MM.1S (cell line): ENCODE measurements at places on chromosomes 6 and 20.
A peak's percentile ranks its signal among the peaks of the same experiment; 100 is the strongest.

DNA sequence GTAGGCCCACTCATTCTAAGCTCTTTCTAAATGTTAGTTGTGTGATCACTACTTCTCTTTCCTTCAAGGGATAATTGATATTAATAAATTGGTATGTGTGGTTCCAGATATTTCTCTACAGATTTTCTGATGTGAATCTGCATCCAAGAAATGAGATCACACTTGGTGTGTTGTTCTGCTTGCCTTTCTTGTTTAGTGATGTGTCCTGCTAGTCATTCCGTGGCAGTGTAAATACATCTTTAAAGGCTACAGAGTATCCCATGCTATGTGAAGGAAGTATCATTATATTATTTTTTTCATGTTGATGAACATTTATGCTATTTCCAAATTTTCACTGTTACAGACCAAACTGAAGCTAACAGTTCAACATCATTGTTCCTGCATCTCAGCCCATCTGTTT, 13.2 kb downstream of the CDH26 start:
- no peak for DNase-seq

- DNase-seq: peak; percentile 48
These were observed 15.0 kb downstream of the CALHM6 start for GRCh38 chr6:116476002-116476678.

- DNase-seq: no peak
These were observed 17.8 kb upstream of the MLIP start for GRCh38 chr6:54093326-54093948.

DNA sequence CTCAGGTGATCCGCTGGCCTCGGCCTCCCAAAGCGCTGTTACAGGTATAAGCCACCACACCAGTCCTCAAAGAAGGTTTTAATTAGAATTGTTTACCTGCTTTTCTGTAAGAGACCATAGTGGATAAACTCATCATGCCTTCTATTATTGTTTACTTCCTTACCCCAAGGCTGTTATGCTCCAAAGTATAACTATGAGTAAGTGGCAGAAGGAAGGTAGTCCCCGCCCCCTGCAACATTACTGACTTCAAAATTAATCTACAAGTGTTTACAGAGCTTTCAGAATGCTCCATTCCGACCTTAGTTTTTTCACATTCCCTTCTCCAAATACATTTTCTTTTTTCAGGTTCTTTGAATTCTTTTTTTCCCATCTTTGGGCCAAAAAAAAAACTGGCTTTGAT, 480.5 kb upstream of the NOX3 start:
- DNase-seq: no peak

DNA sequence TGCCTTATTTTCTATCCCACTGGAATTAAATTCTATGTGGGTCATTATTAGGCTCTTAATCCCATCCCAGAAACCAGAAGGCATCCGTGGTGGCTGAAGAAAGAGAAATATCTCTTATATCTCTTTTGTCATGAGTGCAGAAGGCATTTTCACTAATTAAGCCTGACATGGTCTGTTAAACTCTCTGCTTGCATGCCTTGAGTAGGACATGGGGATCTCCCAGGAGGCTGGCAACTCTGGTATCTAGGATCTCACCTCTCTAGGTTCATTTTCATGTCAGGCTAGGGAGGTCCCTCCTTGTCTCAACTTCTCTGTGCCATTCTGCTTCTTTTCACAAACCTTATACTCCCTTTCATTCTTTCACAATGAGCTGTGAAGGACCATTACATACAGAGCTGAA, 25.3 kb upstream of the GPR63 start:
- no peak for DNase-seq

DNA sequence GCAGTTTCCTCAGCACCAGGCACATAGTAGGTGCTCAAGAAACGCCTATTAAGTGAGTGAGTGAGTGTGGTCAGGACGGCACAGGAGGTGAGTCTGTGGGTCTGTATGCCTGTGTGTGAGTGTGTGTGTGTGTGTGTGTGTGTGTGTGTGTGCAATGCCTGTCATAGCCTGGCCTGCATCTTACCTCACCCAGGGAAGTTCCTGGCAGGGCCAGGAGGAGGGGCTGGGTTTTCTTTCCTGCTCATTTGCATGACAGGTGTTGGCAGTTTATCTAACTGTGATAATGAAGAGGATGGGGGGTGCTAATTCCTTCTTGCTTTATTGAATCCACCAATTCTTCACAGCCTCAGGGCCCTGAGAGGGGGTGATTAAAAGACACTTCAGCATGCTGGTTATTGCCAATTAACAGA, 146.7 kb upstream of the MLN start:
- DNase-seq: peak; percentile 41

- DNase-seq: no peak
These were observed 3.5 kb downstream of the FKBP1C start for GRCh38 chr6:63214816-63215215.

DNA sequence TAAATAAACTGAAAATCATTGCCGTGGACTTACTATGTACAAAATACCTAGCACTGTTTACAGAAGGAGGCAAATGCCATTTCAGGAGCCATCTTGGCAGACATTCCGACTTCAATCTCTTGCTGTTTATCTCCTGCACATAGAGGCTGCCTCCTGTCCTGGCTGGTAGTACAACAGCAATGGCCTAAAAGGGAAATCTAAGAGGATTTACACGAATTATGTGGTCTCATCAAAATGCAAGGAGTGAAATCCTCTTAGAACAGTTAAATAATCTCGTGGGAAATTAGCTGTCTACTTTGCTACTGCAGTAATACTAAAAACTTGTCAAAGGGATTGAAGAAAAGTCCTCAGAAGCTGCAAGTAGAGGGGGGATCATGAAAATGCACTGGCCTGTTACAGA, 82.2 kb upstream of the SLC2A12 start:
- DNase-seq: no peak

DNA sequence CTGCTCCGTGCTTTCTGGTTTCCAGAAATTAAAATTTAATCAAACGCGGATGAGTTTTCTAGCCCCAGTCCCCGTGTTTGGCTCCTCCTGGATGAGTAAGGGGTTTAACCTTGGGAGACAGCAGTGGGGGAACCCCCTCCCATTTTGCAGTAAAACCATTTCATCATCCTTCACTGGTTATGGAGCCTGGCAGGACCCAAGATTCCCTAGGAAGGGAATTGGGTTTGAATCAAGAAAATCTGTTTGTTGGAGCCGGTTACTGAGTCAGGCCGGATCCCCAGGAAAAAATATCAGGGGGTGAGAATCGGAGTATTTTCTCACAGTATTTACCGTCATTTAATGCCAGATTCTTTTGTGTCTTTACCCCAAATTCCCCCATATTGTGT, 754 bp downstream of the YWHAB start:
- DNase-seq: no peak

DNA sequence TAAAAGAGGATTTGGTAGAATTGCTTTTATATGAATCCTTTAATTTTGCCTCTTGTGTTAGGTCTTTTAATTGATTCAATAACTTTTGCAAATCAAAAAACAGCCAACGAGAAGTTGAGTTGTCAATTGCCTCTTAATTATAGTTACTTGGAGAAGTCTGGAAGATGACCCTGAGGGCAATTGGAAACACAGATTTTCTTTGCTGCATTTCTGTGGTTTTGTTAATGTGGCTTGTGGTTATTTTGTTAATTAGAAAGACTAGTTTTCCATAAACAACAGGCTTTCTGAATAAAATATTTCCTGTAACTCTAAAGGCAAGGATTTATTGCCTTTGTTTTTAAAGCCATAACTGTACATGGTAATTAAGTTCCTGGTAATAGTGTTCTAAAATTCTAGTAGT, 513.0 kb downstream of the EPHA7 start:
- DNase-seq: no peak

GRCh38 chr6:84798257-84798656, 33.9 kb upstream of the TBX18 start:
- no peak for DNase-seq

DNA sequence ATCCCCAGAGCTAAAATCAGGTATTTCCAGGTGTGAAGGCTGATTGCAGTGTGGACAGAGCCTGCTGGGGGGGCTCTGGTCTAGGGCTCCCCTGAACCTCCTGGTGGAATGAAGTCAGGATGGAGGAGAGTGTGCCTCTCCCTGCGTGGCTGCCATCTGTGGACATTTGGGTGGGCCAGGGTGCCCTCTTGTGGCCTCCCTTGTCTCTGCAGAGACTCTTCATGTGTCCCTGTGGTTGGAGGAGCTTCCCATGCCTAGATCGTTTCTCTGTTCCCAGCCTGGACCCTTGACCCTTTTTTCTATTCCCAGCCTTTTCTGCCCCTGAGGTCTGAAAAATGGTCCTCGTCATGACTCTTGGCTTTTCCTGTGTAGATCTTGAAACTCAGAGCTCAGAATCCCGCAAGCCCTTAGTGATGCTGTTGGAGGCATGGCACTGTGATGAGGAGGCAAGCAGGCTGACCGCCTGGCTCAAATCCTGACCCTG, 9.9 kb upstream of the PSMF1 start:
- DNase-seq: peak; percentile 60

DNA sequence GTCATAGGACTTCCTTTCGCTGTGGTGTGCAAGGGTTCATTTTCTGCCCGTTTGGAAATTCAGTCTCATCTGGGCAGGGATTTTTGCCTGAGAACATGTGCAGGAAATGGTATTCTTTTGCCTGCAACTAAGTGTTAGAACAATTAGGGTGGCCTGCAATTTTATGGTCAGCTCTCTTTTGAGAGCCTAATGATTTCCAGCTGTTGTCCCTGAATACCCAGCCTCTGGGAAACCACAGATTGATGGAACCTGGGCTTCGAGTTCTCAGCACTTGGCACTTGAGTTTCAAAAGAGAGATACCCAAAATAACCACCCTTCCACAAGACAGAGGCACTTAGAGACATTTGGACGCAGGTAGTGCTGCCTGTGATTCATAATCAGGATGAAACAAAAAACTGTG, 217.2 kb upstream of the FOXA2 start:
- no peak for DNase-seq

DNA sequence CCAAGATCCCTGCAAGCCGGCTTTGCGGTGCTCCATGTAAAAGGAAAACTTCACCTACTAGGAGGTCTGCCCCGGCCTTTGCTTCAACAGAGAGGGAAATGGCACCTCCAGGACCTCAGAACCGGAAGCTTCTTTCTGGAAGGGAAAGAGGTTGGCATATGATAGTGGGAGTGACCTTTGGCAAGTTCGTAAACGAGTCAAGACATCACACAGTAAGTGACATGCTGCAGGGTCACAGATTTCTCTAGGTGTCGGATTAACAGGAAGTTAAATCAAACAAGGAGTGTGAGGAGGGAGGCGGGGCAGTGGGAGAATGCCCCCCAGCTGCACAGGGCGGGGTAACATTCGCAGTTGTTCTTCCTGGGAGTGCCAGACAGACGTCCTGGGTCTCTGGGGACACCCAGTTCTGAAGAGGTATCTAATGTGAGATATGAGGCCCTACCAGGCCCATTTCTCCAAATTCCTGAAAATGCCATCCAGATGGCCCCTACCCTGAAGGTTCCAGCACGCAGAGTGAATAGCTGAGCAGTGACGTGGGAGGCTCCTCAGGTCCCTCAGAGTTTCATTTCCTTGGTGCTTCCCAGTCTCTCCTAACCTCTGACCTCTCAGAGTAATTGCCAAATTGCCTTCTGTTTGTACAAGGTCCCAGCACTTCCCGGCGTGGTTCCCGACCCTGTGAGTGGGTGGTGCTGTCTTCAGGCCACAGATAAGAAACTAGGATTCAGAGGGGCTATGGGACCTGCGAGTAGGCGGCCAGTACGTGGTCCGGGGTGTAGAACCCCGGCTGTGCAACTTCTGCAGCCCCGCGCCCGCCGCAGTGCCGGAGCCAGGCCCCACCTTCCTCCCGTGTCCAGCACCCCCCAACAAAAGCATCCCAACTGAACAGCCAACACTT, 1.9 kb downstream of the RRBP1 start:
- no peak for DNase-seq

DNA sequence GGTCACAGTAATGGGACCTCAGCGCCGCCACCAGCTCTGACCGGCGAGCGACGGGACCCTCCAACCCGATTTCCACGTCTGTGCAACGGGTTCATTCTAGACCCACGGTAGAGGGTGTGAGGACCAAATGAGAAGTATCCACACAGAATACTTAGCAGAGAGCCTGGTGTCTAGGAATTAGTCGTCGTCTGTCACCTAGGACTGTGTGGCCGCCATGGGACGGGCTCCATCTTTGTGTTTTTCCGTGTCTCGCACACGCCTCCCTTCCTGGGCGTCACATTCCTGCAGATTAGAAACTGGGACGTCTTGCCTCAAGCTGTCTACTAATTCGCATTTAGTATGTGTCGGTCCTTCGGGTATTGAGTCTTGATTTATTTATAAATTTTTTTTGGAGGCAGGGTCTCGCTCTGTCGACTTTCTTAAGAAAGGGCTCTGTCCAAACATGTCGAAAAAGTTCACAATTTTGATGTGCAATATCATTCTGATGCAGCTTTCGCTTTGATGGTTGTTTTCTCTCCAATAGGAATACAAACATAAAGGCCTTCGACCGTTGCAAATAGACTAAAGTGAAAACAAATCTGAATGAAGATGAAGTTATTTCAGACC, 563 bp downstream of the MGME1 start:
- DNase-seq: peak; percentile 45

DNA sequence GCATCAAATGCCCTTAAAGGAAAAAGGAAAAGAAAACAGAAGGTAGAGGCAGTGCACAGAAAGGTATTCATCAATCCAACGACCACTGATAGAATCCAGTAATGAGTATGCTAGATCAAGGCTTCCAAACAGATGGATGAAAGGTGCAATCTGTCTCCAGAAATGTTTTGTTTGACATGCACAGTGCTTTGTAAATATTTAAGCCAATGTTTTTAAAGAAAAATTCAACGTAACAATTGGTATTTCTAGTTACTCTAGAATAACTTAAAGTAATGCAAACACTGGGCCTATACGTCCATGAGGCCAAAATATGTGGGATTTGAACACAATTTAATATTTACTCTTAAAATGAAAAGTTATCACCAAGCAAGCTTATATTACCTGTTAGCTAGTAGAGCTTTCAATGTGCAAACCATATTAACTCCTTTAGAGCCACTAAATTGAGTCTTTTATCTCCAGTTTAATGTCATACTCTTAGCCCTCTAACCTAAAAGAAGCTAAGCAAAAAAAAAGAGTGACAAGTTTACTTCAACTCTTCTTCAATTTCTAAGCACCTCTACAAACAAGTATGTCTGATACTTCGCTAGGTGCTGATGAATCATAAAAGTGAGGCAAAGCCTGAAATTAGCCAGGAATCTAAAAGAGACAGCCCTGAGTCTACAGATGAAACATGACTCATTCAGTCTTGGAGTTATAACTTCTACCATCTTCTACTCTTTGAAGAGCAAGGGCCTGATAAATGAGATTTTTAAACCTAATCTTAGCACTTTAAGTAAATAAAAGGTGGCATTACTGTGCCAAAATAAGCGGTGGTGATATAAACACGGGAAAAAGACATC, 169.8 kb downstream of the PTPRK start:
- DNase-seq: no peak

DNA sequence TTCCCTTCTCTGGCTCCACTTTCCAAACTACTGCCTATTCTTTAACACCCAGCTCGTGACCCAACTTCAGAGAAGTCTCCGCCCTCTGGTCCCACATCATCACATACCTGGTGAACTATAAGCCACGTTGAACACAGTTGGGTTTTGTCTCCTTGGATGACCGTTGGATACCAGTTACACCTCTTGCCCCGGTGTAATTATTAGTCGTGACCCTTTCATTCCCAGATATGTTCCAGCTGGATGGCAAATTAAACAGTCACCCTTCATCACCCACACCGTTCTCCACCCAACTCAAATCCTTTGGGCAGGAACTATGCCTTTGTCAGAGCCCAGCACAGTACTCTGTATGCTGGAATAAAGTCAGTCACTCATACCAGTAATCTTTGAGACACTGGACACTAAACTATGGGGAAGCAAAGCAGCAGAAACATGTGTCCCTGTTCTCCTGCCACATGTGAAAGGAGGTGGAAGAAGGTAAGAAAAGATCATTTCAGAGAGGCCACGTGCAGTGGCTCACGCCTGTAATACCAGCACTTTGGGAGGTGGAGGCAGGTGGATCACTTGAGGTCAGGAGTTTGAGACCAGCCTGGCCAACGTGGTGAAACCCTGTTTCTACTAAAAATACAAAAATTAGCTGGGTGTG, 22.5 kb downstream of the PLAGL2 start:
- no peak for DNase-seq
